Skin of body (tissue), 3 donors: ENCODE measurements at places on chromosomes 12 and 14. TPM values are rescaled to one million over a fixed set of nuclear protein-coding genes. Genes with fewer than 3 reads are reported as not detected.
A peak's percentile ranks its signal among the peaks of the same experiment; 100 is the strongest.

The A2ML1 gene
- 46.5 TPM for total RNA-seq

The COCH gene
- total RNA-seq = 7.9 TPM

The VDR gene
- 12.2 TPM for total RNA-seq

The IFI27L2 gene
- 29.8 TPM for total RNA-seq

The OR6C2 gene
- not detected for total RNA-seq

The OAS2 gene
- total RNA-seq = 2.2 TPM

The SLC5A8 gene
- total RNA-seq = 1.7 TPM

The APOF gene
- total RNA-seq = not detected

The ADAM21 gene
- 0.10 TPM for total RNA-seq

The MMP19 gene
- total RNA-seq = 18.2 TPM

The NYNRIN gene
- 33.0 TPM for total RNA-seq

DNA sequence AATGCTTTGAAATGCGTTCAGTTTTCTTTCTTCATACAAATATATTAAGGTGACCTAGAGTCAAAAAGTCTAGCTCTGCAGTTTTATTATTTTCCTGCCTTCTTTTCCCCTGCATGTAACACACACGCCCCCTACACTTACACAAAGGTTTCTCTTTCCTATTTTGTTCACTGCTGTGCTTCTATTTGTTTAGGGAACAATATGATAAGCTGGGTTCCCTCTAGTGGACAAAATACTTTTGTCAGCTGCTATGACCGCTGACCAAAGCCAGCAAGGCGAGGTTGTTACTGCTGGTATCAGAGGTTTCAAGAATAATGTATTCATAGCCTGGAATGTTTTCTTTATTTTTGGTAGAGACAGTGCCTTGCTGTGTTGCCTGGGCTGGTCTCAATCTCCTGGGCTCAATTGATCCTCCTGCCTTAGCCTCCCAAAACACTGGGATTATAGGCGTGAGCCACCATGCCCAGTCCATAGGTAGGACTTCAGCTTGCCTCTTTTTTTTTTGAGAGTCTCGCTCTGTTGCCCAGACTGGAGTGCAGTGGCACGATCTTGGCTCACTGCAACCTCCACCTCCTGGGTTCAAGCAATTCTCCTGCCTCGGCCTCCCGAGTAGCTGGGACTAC lies 33.4 kb downstream of the FNTB start:
- DNase-seq = peak; percentile 12

DNA sequence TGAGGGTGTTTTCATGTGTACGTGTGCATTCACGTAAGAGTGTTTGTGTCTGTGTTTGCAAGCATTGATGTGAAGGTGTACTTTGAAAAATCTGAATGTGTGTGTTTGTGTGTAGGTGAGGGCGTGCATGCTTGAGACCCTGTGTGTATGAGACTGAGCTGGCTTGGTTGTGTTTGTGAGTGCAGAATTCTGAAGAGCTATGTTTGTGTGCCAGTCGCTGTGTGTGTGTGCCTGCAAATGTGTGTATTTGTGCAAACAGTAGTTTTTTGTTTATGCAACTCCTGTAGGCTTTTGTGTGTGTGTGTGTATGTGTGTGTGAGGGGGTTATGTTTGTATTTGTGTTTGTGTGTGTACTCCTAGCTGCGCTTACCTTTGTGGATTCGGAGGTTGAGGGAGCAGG lies 1.7 kb upstream of the LHX5 start:
- no peak for DNase-seq

- no peak for DNase-seq
These were observed 360 bp upstream of the SLC35F4 start for GRCh38 chr14:57866199-57866705.

DNA sequence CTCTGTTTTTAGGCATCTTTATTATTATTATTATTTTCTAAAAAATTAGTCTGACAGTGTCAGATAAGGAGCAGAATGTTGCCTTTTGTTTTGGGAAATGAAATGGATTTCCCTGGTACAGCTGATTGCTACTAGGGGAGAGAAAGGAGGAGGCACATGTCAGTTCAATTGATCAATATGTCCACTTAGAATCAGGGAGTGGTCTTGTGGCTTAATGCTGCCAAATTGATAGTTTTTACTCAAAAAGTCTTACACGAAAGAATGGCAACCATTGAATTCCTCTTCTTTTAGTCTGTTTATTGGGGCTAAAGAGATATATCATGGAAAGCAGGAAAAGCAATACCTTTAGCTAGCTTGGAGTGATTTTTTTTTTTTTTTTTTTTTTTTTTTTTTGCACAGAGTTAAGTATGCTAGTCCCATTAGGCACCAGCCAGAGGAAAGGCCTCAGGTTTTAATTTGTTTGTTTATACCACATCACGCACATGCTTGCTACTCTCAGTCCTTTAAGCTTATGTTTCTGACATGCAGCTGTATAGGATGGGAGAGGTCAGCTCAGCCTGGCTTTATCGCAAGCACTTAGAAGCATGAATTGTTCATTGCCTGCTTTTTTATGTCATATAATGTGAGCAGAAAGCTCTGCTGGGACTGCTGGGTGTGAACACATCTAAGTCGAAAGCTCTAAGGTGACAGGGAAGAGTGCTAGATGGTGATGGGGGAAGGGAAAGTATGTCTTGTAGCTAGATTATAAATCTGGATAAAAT lies 1.4 kb downstream of the AKAP6 start:
- DNase-seq = no peak

- DNase-seq = no peak
These were observed 14.8 kb upstream of the C12orf75 start for GRCh38 chr12:105315726-105316125.

GRCh38 chr14:88106377-88106776 lies 101.4 kb downstream of the GPR65 start:
- DNase-seq = no peak

GRCh38 chr14:90630171-90630806 lies 185.9 kb downstream of the TTC7B start:
- no peak for DNase-seq

DNA sequence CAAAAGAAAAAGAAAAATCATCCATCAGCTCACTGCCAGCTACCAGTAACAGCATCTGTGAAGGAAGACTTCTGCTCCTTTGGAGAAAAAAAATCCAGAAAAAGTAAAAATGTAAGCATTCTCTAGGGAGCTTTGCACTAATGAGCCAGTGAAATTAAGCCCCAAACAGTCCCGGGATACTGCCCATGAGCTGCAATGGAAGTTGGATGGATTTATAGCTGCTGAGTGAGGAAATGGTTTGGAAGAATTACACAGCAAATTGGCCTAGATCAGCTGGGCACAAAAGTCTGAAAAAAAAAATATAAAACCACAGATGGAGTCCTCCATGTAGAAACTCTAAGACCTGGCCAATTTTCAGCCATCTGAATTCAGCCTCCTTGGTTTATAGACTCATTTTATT lies 462.9 kb upstream of the USP15 start:
- DNase-seq = no peak

DNA sequence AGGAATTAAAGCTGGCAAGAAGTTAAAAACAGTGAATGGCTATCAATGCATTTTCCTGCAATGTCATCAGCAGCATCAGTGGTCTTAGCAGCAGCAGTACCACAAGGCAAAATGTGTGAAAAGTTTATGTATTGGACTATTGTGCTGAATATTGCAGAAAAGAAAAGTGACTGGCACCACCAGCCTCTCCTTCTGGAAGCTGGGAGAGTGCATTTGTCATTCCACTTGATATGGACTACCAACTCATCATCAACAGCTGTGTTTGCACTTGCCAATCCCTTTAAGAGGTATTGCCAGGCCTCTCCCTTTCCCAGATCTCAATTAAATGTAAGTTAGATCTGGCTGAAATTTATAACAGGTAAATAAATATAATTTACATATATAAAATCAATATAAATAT lies 151.0 kb upstream of the GZMB start:
- no peak for DNase-seq

DNA sequence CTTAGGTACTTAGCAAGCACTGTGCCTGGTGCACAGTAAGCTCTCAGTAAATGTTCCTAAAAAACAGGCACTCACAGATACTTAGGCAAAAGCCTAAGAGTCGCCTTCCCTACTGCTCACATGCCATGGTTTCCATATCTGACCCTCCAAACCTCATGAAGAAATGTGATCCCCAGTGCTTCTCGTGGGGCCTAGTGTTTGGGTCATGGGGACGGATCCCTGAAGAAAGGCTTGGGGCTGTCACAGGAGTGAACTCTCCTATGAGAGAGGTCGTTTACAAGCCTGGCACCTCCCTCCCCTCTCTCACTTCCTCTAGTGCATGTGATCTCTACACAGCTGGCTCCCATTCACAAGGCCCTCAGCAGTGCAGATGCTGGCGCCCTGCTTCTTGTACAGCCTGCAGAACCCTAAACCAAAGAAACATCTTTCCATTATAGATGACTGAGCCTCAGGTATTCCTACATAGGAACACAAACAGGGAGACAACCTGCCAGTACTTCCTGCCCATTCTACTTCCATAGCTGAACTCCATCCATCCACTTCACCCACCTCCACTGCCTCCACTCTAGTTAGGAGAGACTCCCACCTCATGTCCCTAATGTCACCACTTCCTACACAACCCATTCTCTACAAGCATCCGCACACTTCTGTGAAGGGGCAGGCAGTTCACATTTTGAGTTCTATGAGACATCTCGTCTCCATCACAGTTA lies 2.9 kb downstream of the SLC15A4 start:
- DNase-seq = peak; percentile 32

GRCh38 chr12:64039281-64039871 lies 182.7 kb downstream of the KICS2 start:
- peak; percentile 28 for DNase-seq

GRCh38 chr12:124517260-124518050 lies 50.0 kb downstream of the NCOR2 start:
- peak; percentile 58 for DNase-seq

- no peak for DNase-seq
These were observed 56.1 kb downstream of the TECPR2 start for GRCh38 chr14:102418853-102419240.

DNA sequence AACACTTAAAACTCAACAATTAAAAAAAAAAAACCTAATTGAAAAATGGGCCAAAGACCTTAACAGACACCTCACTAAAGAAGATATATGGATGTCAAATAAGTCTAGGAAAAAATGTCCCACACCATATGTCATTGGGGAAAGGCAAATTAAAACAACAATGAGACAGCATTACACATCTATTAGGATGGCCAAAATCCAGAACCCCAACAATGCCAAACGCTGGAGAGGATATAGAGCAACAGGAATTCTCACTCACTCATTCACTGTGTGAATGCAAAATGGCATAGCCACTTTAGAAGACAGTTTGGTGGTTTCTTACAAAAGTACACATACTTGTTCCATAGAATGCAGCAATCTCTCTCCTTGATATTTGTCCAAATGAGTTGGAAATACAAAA lies 173.7 kb downstream of the SLC25A21 start:
- no peak for DNase-seq

DNA sequence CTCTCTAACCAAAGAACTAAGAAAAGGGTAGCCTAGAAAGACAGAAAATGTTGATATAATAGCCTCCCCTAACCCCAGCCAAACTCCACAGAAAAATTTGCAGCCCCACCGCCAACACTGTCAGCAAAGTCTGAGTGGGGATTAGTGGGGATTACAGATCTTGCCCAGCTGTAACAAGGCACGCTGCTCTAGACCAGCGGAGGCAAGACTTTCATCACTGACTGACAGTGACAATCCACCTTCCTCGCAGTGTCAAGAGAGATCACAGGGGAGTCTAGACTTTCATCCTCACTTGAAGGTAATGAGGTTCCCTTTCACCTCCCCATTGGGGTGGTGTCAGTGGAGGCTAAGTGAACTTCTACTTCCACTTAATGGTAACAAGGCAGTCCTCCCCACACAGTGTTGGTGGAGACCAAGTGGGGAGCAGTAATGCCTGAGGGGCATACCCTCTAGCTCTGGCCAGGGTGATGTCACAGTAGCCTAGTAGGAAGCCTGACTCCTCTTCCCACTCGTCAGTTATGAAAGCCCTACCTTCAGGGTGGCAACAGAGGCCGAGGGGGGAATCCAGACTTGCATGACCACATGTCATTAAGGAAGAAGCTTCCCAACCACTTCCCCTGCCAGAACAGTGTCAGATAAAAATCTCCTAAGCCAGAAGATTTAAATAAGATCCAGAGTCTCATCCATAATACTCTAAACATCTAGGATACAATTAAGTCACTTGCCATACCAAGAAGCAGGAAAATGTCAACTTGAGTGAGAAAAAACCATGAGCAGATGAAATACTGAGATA lies 91.7 kb upstream of the RASSF8 start:
- no peak for DNase-seq

- DNase-seq = no peak
These were observed 3.7 kb downstream of the SLC25A21 start for GRCh38 chr14:37168721-37169120.

- no peak for DNase-seq
These were observed 120.4 kb downstream of the ETV6 start for GRCh38 chr12:11769723-11770514.

DNA sequence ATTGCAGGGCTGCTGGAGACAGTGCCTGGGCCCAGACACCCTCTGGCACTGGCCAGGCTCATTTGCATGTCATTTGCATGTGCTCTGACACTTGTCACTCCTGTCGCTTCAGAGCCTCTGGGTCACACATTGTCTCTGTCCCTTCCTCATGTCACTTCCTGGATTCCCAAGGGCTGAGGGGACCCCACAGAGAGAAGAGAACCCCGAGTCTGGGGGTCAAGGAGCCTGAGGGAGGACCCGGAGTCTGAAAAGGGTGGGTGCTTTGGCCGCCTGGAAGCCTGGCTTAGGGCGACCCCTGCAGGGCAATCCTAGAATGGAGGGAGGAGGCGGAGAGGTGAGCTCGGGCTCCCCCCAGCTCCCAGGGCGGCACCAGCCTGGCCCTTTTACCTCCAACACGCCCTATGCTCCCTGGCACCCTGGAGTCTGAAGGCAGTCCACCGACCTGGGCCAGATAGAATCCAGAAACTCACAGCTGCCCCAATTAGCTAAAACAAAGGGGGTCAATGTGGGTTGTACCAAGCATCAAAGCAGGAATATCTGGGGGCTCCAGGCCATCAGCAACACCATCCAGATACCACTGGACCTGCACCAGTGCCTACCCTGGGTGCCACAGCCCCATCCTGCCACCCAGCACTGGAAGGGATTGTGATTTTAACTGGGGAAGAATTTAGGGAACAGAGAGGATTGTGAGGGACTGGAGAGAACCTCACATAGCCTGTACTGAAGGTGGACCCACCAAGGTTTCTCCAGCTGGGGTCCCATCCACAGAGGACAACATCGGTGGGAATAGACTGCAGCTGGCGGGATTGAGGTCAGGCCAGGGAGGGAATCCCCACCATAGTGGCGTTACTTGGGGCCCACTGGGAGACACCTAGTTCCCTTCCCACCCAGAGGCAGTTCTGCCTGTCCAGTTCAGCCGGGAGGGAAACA lies 21.8 kb upstream of the KRT78 start:
- no peak for DNase-seq
